ENCODE measurements at places on chromosomes 6 and 20. TPM values are rescaled to one million over a fixed set of nuclear protein-coding genes. Genes with fewer than 3 reads are reported as not detected.

Gene SEL1L2
- not detected for total RNA-seq

Gene SCRT2
- total RNA-seq = not detected

Gene OPN5
- total RNA-seq = not detected

Gene SASH1
- total RNA-seq = 103 TPM

Gene RIPPLY2
- not detected for total RNA-seq

Gene MOXD1
- total RNA-seq = 13.4 TPM

Gene HTR1E
- total RNA-seq = not detected

Gene ID1
- 196 TPM for total RNA-seq

Gene TM9SF4
- 49.7 TPM for total RNA-seq

Gene GINS1
- total RNA-seq = 0.92 TPM

- DNase-seq = no peak
- H3K27me3 ChIP-seq = no peaks in the 10 kb centered on the region
- no peak overlapping the region for H3K4me3 ChIP-seq
These were observed 29.4 kb upstream of the CLIC5 start for GRCh38 chr6:46044881-46045617.

- no peak overlapping the region for H3K4me3 ChIP-seq
- no peaks in the 10 kb centered on the region for H3K36me3 ChIP-seq
- no peaks in the 10 kb centered on the region for H3K27me3 ChIP-seq
- DNase-seq = no peak
These were observed 30.5 kb downstream of the FOXO3 start for GRCh38 chr6:108591040-108591816.

GRCh38 chr6:151763303-151763702 is 44.2 kb upstream of the ESR1 start:
- peaks cover 8% of the 10 kb centered on the region for H3K4me1 ChIP-seq
- peak overlapping the region; percentile 43 for H3K4me3 ChIP-seq
- DNase-seq = no peak
- peak overlapping the region; percentile 42 for H3K27ac ChIP-seq
- H3K27me3 ChIP-seq = no peaks in the 10 kb centered on the region

- H3K4me1 ChIP-seq = peaks cover 17% of the 10 kb centered on the region
- no peak within 1 kb of the TSS for H3K27ac ChIP-seq
- no peaks in the 10 kb centered on the region for H3K36me3 ChIP-seq
- peak; percentile 80 for DNase-seq
These were observed at the start of gene BPI for GRCh38 chr20:38303908-38304379. BPI (plus strand) TSS chr20:38304156; CDS start chr20:38304224, 68 bp downstream.

DNA sequence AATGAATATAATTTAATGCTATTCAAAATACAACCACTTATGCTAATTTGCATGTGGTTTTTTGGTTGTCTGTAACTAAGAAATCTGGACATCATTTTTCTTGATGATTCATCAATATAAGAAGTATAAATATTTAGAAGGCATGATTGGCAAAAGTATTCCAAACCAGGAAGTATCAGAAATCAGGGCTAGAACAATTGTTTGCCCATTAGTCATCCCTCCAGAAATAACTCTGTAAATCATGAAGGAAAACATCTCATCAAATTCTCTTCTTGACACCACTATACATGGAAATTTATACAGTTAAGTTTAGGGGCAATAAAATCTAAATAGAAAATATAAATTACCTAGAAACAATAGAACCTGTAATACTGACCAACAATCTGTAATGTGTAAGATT is 554.7 kb upstream of the HS3ST5 start:
- no peaks in the 10 kb centered on the region for H3K36me3 ChIP-seq
- H3K27ac ChIP-seq = no peak overlapping the region
- no peak overlapping the region for H3K4me3 ChIP-seq
- DNase-seq = no peak
- no peaks in the 10 kb centered on the region for H3K4me1 ChIP-seq

GRCh38 chr20:10111139-10111958 is 76.6 kb downstream of the ANKEF1 start:
- no peak for DNase-seq
- H3K36me3 ChIP-seq = no peaks in the 10 kb centered on the region
- H3K27me3 ChIP-seq = no peaks in the 10 kb centered on the region

DNA sequence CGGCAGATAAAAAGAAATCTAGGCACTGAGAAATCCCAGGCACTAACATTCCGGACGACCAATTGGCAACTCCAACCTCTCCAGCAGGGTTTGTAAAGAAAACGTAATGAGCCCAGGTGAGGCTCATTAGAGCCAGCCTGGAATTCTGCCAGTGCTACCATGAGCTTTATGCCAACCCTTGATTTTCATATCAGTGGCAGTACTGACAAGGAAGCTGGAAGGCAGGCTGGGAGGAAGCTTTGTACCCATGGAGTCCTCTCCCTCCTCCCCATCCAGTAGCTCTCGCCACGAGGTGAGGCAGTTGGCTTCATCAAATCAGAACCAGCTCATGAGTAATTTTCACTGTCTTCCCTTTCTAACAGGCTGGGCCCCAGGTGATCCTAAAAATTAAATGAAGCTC is 250.2 kb downstream of the ZNF217 start:
- no peak for DNase-seq
- no peak overlapping the region for H3K4me3 ChIP-seq
- no peak overlapping the region for H3K27ac ChIP-seq
- no peaks in the 10 kb centered on the region for H3K4me1 ChIP-seq

GRCh38 chr6:160439751-160440150 is 91.6 kb downstream of the SLC22A3 start:
- no peak overlapping the region for H3K27ac ChIP-seq
- DNase-seq = no peak
- no peaks in the 10 kb centered on the region for H3K4me1 ChIP-seq

- DNase-seq = no peak
- H3K27me3 ChIP-seq = peaks cover 4% of the 10 kb centered on the region
- peak overlapping the region; percentile 81 for H3K27ac ChIP-seq
- no peaks in the 10 kb centered on the region for H3K36me3 ChIP-seq
- peak overlapping the region; percentile 93 for H3K4me3 ChIP-seq
- H3K4me1 ChIP-seq = peaks cover 33% of the 10 kb centered on the region
These were observed 670 bp upstream of the PARD6B start for GRCh38 chr20:50730765-50731054.

- H3K4me1 ChIP-seq = peaks cover 31% of the 10 kb centered on the region
- H3K27ac ChIP-seq = peak overlapping the region; percentile 82
- H3K27me3 ChIP-seq = no peaks in the 10 kb centered on the region
- DNase-seq = peak; percentile 74
These were observed 12.8 kb upstream of the DSTN start for GRCh38 chr20:17556837-17557674.

DNA sequence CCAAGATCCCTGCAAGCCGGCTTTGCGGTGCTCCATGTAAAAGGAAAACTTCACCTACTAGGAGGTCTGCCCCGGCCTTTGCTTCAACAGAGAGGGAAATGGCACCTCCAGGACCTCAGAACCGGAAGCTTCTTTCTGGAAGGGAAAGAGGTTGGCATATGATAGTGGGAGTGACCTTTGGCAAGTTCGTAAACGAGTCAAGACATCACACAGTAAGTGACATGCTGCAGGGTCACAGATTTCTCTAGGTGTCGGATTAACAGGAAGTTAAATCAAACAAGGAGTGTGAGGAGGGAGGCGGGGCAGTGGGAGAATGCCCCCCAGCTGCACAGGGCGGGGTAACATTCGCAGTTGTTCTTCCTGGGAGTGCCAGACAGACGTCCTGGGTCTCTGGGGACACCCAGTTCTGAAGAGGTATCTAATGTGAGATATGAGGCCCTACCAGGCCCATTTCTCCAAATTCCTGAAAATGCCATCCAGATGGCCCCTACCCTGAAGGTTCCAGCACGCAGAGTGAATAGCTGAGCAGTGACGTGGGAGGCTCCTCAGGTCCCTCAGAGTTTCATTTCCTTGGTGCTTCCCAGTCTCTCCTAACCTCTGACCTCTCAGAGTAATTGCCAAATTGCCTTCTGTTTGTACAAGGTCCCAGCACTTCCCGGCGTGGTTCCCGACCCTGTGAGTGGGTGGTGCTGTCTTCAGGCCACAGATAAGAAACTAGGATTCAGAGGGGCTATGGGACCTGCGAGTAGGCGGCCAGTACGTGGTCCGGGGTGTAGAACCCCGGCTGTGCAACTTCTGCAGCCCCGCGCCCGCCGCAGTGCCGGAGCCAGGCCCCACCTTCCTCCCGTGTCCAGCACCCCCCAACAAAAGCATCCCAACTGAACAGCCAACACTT is 1.9 kb downstream of the RRBP1 start:
- H3K4me3 ChIP-seq = peak overlapping the region; percentile 74
- DNase-seq = peak; percentile 81
- no peaks in the 10 kb centered on the region for H3K27me3 ChIP-seq
- H3K4me1 ChIP-seq = peaks cover 58% of the 10 kb centered on the region
- H3K36me3 ChIP-seq = peaks cover 37% of the 10 kb centered on the region

- H3K4me3 ChIP-seq = no peak overlapping the region
- peaks cover 34% of the 10 kb centered on the region for H3K4me1 ChIP-seq
- no peaks in the 10 kb centered on the region for H3K36me3 ChIP-seq
- H3K27me3 ChIP-seq = peaks cover 4% of the 10 kb centered on the region
- no peak overlapping the region for H3K27ac ChIP-seq
These were observed 49.5 kb downstream of the TOX2 start for GRCh38 chr20:43963872-43964791.

DNA sequence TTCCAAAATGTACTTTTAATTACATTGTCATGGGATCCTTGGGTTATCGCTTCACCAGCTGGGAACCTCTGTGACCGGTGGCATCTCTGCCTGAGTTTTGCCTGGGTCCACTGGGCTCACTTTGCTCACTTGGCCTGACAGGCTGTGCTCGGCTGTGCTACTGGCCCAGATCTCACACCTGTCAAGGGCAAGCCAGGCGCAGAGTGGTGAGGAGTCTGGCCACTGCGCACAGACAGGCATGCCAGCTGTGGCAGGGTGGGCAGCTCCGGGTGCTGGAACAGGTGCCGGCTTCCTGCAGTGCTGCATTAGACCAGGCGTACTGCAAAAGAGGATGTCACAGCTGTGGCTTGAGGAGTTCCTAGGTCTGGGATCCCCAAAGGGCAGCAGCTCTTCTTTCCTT is 489.8 kb downstream of the TENT5A start:
- no peaks in the 10 kb centered on the region for H3K4me1 ChIP-seq
- H3K27ac ChIP-seq = no peak overlapping the region
- peak; percentile 37 for DNase-seq
- no peaks in the 10 kb centered on the region for H3K36me3 ChIP-seq
- no peaks in the 10 kb centered on the region for H3K27me3 ChIP-seq
- no peak overlapping the region for H3K4me3 ChIP-seq

DNA sequence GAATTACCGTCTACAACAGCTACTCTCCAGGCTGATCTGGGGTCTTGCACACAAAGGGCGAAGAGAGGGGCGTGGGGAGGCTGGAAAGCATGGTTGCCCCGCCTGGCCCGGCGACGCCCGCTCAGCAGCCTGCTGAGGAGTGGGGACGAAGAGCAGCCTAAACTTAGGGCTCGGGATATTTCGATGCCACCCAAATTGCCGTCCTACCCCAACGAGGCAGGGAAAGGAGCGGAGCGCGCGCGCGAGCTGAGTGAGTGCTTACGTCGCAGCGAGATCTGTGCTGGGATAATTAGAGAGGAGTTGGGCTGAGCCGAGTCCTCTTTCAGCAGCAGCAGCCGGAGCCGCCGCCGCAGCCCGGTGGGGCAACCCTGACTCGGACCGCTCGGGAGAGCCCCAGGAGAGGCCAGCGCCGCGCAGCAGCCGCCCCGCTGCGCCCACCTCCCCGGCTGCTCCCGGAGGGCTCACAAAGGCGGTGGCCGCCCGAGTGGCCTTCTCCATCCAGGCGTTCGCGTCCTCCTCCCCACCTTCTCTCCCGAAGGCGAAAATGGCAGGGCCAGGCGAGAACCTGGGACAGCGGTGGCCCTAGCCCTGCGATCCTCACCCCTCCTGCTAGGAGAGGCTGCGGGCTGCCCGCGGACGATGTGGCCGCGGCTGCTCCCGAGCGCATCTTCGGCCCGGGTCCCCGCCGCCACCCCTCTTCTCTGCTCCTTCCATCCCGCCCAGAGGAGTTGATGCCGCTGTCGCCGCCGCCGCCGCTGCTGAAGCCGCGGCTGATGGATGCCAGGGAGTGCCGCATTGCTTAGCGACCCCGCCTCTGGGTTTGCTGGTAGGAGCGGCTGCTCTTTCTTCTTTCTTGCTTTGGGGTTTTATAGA is at the start of gene CLVS2:
CLVS2 (plus strand) TSS at position 315 of the 873 bp plus-strand sequence. CDS start 1,543 bp downstream, outside the sequence.
- no peak for DNase-seq
- H3K4me3 ChIP-seq = peak within 1 kb of the TSS; percentile 36
- H3K4me1 ChIP-seq = peaks cover 8% of the 10 kb centered on the region

DNA sequence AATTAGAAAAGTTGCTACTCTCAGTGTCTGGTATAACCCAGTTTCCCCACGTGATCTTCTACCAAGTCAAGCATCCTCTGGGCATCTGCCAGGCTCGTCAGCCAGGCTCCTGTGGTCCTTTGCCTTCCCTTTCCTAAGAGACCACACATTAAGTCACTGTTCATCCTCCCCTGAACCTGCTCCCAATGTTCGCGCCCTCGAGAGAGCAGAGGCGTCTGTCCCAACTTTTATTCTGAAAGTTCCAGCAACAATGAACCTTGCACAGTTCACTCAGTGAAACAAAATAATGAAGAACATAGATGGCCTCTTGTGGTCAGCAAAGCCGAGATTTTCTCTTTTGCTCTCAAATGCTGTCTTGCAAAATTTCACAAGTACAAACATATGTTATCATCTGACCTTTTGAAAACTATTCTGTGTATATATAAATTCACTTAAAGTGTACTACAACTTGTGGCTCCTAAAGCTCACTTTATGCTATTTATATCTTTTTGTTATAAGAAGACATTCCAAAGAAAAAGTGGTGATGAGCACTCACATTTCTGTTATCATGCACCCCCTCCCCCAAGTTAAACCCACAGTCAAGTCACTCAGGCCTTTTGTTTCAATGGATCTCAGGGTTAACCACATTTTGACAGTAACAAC is 39.2 kb upstream of the NHSL1 start:
- no peak overlapping the region for H3K27ac ChIP-seq
- H3K36me3 ChIP-seq = no peaks in the 10 kb centered on the region
- DNase-seq = no peak

- peaks cover 34% of the 10 kb centered on the region for H3K4me1 ChIP-seq
- H3K27ac ChIP-seq = peak within 1 kb of the TSS; percentile 91
- H3K36me3 ChIP-seq = peaks cover 19% of the 10 kb centered on the region
- peak within 1 kb of the TSS; percentile 90 for H3K4me3 ChIP-seq
- peak; percentile 95 for DNase-seq
These were observed at the start of gene SRXN1 for GRCh38 chr20:653110-653589. SRXN1 (minus strand) TSS chr20:653200; CDS start chr20:653185, 15 bp downstream.

DNA sequence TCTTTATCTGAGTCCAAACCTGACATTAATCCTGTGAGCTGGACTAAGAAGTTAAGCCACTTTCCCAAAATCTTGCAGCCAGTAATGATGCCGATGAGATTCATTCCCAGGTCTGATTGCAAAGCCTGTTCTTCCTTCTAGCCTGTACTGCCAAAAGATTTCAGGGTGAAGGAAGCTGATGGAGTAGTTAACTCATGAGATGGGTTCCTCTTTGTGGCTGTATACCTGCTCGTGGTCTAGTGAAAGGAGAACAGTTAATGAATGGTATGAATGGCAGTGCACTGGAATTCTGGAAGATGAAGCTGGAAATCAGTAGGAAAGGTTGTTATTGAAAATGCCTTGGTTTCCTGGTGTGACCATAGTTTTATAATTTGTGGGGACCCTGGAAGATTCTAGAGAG is 112.0 kb downstream of the FYN start:
- no peaks in the 10 kb centered on the region for H3K36me3 ChIP-seq
- H3K27ac ChIP-seq = no peak overlapping the region
- no peak overlapping the region for H3K4me3 ChIP-seq
- peaks cover 82% of the 10 kb centered on the region for H3K4me1 ChIP-seq
- DNase-seq = no peak

All from lower lobe of right lung (tissue), 2 donors.